ENCODE measurements at places on chromosomes 3 and 15.

DNA sequence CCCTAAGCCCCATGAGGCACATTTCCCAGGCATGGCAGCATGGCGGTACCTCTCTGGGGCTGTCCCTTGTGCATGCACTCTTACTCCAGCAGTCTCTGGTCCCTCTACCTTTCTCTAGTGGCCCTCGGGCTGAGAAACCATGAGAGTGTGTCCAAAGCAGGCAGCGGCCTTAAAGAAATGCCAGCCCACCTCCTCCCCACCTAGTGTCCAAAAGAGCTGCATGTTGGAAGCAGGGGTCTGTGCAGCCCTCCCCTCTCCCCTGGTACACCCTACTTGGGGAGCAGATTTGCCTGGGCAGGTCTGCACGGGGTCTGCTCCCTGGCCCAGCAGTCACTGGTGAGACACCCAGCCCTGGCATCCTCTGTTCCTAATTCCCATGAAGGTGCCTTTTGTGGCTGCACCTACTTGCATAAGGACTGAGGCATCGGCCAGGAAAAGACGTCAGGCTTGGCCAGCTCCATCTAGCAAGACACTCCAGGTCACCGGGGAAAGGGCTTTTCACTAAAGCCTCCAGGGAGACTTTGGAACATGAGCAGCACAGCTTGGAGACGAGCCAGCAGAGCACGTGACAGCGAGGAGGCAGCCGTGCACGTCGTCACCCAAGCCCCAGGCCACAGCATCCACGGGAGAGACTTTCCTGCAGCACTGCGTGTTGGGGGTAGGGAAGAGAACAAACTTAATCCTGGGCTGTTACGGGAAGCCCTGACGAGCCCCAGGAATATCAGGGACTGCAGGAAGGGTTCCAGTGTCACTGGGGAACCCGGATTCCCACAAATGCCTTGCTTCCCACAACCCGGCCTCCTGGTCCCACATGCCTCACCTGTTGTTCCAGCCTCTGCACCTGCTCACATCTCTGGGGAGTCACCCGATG is 38.8 kb downstream of the TM2D3 start:
- no peak for DNase-seq

- DNase-seq = no peak
Observed at GRCh38 chr3:39349080-39349479, 19.6 kb downstream of the CCR8 start.

GRCh38 chr15:41511331-41511898 is 2.2 kb downstream of the LTK start:
- no peak for DNase-seq

GRCh38 chr15:36050899-36051298 is 504.9 kb upstream of the DPH6 start:
- DNase-seq = no peak

- DNase-seq = peak; percentile 1
Observed at GRCh38 chr15:31476236-31476810, 149.7 kb downstream of the KLF13 start.

DNA sequence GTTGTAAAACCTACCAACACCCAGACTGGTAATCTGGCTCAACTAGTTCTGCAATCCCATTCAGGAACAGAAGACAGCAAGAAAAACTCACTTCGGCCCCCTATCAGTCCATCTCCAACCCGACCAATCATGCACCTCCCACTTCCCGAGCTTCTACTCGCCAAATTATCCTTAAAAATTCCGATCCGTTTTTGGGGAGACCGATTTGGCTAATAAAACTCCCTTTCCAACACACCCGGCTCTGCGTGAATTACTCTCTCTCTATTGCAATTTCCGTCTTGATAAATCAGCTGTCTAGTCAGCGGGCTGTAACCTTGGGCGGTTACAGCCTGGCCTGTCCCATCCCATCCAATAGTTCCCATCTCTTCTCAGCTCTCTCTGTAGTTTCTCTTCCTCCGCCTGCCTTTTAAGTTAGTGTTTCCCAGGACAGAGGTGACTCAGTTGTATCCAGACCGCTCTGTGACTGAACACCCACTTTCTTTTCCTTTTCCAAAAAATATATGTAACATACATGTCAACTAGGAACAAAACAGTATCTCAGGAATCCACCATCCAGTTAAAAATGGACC is 780 bp upstream of the ACAD9 start:
- no peak for DNase-seq

- DNase-seq = peak; percentile 78
Observed at GRCh38 chr3:4980229-4981203, 1.3 kb downstream of the BHLHE40 start.

DNA sequence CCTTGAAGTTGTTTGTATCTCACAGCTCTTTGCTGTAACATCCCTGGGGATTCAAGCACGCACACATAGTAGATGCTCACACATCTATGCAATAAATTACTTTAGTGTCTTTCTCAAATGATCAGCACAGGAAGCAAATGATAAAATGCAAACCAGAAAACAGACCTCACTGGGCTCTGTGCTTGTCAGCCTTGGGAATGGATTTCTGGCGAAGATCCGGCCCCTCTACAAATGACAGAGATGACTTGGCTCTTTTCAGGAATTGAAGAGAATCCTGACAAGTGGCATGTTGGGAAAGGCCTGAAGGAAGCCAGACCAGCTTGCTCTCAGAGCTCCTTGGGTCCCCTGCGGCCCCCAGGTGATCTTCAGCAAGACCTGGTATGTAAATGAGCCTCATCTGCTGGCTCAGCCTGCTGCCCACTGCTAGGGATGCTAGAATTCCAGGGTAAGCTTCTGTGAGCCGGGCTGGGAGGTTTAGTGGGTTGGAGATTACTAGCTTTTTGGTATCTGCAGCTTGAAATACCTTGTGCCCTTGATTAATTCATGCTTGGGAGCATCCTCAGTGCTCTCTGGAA is 54.1 kb downstream of the LPP start:
- DNase-seq = no peak
